ENCODE measurements at places on chromosomes 3 and 15.

- DNase-seq = no peak
These were observed 5.5 kb upstream of the KY start for GRCh38 chr3:134656211-134656800.

DNA sequence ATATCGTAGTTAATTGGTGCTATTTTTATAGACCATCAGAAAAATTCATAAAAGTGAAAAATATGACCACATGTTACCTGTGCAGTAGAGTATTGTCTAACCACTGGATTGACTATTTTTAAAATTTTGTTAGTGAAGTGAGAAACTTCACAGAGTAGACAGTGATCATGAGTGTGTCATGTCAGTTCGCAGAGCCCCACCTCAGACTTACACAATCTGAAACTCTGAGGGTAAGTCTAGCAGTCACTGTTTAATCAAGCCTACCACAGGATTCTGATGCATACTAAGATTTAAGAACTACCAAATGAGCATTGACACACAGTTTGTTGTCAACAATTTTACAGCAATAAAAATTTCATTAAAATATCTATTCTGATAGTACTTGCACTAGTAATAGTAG is 552.9 kb upstream of the SUCLG2 start:
- DNase-seq = no peak

GRCh38 chr3:167166012-167166411 is 214.1 kb downstream of the ZBBX start:
- no peak for DNase-seq

DNA sequence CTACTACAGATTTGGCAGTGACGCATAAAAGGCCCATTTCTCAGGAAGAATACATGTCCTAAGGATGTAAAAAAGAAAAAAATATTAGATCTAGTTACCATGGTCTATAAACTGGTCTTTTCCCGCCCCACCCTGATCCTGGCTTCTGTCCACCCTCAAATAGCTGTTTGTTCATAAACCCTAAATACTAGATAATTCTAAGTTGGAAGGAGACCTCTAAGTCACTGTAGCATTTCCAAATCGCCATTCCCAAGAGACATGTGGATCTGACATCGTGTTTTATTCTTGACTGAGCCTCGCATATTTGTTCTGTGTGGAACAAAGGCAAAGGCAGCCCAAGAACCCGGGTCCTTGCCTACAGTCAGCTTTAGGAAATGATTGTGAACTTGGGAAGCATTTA is 49.0 kb downstream of the LMCD1 start:
- DNase-seq = no peak

- DNase-seq = no peak
These were observed 46.1 kb downstream of the SRGAP3 start for GRCh38 chr3:9203317-9203716.

- no peak for DNase-seq
These were observed at the start of gene NDN for GRCh38 chr15:23687143-23687470. Gene NDN, minus strand, starts transcription at chr15:23687305. Its CDS starts 88 bp downstream, at chr15:23687217.

- DNase-seq = no peak
These were observed 231.8 kb downstream of the TP63 start for GRCh38 chr3:189863031-189863430.

GRCh38 chr3:197787412-197787811 is 3.6 kb upstream of the LRCH3 start:
- no peak for DNase-seq

DNA sequence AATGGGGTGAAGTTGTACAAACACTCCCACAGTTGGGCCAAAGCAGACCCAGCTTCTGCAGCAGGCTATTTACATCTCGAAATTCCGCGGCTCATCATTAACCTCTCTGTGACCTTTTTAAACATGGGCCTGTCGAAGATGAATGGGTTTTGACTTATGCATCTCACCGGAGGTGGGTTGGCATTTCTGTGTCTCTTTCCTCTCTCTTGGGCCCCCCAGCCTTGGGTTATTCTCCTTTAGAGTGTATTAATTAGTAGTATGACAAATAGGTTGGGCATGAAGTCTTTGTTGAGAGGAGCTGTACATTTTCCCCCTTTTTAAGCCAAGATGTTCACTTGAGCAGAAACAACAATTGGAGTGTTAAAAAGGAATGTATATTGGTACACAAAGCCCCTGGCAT is 9.8 kb downstream of the SMAD6 start:
- DNase-seq = no peak

GRCh38 chr3:61774279-61774890 is 213.0 kb downstream of the PTPRG start:
- DNase-seq = no peak

DNA sequence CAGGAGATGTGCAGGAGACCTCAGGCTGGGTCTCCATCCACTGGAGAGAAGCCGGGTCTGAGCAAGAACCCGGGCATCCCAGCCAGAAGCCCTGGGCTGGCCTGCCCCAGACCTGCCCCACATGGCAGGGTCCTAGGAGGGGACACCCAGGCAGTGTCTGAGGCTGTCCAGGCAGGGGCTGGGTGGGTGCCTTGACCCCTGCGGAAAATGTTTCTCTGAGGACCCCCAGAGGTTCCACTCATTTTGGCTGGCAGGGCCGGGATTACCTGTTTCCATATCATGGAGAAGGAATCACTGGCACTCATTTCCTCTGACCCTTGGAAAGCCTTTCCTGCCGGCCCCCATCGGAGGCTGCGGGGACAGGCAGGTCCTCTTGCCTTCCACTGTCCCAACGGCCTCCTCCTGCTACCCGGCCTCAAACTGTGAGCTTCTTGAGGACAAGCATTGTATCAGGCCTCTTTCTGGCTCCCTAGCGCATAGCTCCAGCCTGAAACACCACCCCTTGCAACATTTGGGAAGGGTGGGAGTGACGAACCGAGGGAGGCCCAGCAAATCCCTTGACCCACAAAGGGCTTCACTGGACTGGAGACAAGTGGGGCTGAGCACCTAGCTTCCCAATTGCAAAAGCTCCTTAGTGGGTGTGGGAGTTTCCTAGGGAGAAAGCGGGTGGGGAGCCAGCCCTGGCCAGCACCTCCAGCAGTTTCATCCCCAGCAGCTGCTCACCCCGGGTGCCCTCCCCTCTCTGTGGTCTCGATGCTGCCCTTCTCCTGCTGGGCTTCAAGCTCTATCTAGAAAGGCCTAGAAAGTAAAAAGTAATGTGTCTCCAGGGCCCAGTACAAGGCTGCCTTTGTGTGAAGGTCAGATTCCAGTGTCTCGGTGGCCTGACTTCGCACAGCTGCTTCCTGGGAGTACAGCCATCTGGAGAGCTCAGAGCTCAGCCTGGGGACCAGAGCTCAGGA is 29.7 kb downstream of the ACSBG1 start:
- no peak for DNase-seq
